ENCODE measurements at places on chromosomes 1 and 21.
A peak's percentile ranks its signal among the peaks of the same experiment; 100 is the strongest.

DNA sequence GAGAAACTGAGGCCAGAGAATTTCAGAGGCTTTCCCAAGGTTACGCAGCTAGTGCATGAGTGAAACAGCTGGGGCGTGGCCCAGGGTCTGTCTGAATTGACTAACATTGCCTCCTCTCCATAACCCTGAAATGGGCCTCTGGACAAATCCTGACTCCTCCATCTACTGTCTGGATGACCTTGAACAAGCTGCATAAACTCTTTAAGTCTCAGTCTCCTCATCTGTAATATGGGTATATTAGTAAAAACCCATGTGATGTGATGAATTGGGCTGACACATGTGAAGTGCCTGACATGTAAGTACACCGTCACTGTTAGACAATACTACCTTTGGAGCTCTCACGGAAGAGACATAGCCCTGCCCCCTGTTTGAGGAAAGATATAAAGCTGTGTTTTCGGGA is 12.3 kb upstream of the FGR start:
- no peak for DNase-seq

- peak; percentile 36 for DNase-seq
These were observed 217.4 kb upstream of the RUNX1 start for GRCh38 chr21:35266546-35266945.

DNA sequence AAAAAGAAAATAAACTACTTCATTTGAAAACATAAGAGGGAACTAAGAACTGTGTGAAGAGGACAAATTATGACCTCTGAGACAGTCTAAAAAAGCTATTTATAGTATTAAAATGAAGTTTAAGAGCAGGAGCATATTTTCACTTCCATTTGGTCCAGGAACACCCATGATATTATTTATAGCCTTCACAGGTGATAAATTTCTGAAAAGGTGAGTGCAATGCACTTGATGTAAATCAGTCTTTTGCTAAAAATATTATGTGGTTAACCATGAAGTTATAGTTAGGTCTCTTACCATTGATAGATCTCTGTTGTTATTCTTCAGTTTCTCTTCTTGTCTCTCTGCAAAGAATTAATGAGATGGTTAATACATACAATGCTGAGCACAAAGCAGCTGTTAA is 14.7 kb downstream of the TMCO1 start:
- DNase-seq, result no peak

- no peak for DNase-seq
These were observed 3.6 kb upstream of the FHAD1 start for GRCh38 chr1:15243275-15244043.

DNA sequence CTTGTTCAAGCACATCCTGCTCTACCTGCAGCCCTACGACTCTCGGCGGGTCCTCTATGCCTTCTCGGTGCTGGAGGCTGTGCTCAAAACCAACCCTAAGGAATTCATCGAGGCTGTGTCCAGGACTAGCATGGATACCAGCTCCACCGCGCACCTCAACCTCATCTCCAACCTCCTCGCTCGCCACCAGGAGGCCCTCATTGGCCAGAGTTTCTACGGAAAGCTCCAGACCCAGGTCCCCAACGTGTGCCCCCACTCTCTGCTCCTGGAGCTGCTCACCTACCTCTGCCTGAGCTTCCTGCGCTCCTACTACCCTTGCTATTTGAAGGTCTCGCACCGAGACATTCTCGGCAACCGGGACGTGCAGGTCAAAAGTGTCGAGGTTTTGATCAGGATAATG is 74.3 kb upstream of the MORC3 start:
- DNase-seq, result no peak

GRCh38 chr1:40870135-40870728 is 8.1 kb upstream of the CITED4 start:
- peak; percentile 61 for DNase-seq

DNA sequence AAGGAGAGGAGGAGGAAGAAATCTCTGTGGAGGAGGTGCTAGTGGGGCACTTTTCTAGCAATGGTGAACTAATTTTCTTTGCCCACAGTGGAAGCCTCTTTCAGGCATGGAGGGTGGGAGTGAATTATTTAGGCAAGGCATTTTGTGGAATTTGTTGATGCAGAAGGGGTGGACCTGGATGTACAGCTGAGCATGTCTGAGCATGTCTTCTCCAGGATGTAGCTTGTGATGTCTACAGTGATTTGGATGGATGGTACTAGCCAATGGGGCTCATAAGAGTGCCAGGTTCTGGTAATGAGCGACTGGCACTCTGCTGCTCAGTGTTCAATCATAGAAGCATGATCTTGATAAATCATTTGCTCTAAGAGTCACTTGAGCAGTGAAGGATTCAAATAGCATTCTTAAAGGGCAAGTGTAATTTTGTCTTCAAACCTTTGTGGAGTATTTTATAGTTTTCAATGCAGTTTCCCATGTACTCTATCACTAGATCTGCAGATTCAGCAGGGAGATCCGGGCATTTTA is 153.9 kb upstream of the LMO4 start:
- DNase-seq, result no peak

DNA sequence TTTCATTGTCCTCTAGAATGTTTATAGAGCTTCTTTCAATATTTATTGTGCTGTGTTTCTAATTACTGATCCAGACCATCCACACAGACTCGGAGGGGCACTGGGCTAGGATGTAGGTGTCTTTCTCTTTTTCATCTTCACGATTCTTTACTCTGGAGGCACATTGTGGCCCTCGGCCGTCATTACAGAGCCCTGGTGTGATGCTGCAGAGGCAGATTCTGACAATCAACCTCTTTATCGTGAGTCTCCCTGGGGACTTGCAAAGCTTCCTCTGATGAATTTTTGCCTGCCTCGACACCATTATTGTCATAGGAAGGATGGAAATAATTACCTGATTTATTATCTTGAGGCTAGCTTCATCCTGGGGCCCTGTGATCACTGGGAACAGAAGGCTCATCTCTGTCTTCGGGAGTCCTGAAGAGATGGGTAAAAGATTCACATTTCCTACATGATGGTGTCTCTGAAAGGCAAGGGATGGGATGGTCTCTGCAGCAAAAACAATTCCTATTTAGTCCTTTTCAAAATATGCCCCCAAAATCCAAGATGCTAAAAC is 89.4 kb downstream of the SEC16B start:
- DNase-seq, result no peak

DNA sequence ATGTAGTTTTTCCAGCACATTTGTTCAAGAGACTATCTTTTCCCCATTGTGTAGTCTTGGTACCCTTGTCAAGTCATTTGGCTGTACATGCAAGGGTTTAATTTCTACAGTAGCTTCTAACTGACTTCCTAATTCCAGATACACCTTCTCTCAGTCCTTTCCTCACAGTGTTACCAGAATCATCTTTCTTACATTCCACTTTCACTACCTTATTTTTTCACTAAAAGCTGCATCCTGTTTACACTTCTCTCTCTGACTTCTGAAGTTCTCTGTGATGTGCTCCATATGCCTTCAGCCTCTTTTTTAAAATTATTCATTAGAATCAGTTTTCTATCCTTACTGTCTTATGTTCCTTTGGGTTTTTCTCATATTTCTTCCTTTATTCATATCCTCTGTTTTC is 57.1 kb upstream of the RWDD3 start:
- DNase-seq, result no peak

- no peak for DNase-seq
These were observed 40.0 kb downstream of the ZNF678 start for GRCh38 chr1:227603327-227603726.

- DNase-seq, result peak; percentile 22
These were observed 1660.8 kb downstream of the PLA2G4A start for GRCh38 chr1:188489336-188490112.

- no peak for DNase-seq
These were observed 1.1 kb downstream of the IL10RB start for GRCh38 chr21:33267250-33267649.

- DNase-seq, result no peak
These were observed 16.4 kb downstream of the GPSM2 start for GRCh38 chr1:108893141-108893530.

DNA sequence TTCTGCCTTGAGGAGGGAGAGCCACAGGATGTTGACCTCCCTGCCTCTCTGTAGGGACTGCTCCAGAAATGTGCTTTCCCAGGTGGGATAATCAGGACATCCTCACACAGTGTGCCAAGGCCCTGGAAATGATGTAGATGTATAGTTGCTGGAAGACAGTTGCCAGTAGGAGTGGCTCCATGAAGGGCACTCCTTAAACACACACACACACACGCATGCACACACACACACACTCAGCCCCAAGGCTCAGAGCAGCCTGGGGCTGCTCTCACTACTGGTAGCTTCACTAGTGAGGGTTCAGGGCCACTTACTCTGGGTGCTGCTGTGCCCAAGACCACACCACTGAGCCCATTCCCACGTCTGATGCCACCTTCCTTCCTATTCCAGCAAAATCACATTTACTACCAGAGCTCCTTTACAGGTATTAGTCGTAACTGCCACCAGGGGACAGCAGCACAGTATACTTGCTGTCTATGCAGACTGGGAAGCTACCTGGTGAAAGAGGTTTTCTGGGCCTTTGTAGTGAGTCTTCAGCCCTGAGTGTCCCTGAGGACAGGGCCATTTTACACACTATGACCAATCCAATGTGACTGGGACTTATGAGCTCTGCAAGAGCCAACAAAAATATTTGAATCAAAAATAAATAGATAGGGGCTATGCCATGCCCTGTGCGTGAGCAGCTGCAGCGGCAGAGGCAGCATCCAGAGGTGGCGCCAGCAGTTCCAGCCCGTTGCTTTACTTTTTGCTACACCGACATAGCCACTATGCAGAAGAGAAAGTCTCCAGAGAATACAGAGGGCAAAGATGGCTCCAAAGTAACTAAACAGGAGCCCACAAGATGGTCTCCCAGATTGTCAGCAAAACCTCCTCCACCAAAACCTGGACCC is 15.0 kb downstream of the CRNN start:
- DNase-seq, result no peak

GRCh38 chr1:44801491-44802305 is 1.5 kb downstream of the PLK3 start:
- no peak for DNase-seq

DNA sequence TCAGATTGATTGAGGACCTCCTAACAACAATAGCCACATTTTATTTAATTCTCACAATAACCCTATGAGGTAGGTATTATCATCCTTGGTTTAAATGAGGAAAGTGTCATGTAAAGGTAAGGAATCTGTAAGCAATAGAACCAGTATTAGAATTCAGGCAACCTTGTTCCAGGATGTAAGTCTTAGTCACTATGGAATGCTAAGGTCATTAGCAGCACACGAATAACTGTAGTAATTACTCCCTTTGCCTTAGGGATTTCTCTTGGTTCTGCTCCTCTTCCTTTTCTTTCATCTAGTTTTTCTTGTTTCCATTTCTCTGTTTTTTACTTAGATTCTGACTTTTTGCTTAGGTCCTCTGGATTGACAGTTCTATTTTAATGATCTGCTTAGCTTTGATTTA is 23.1 kb upstream of the ATP6V1G3 start:
- no peak for DNase-seq

Data from iris pigment epithelial cell (primary cell).